GM23248 (cell line): ENCODE measurements at places on chromosomes 7 and 10.

DNA sequence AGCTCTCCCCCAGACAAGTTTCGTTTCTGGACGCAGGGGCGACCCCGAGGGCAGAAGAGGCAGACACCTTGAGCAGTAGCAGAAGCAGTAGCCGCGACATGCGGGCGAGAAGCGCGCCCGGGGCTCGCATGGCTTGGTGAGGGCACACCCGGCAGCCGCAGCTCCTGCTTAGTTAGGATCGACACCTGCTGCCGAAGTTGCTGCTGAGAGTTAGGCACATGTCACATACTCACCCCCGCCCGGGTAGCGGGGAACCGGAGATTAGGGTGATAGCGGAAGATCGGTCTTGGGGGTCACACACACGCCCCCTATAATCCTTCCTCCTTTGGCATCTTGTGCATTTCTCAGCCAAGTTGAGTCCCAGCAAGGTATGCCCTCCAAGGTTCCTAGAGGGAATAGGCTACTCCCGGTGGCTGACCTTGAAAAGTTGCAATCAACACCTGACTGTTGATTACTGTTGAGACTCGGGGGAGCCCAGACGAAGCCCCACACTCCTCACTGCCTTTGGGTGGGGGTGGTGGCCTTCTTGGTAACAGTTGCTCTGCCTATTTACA lies 668 bp downstream of the GPR37 start:
- no peak for DNase-seq

DNA sequence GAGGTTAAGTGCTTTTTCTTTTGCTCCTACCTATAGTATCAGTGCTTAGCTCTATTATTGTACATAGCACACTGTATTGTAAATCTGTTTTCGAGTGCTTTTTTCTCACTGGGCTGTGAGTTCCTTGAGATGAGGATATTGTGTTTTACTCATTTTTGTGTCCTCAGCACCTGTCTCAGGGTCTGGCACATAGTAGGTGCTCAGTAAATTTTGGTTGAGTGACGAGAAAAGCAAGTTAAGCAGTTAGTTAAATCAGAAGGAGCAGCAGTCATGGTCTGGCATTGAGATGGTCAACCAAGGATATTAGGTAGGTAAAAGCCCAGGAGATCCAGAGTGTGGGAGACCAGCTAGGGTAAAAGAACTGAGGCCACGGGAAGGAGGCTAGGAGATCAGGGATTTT lies 51.2 kb downstream of the AP3M1 start:
- DNase-seq: no peak

- DNase-seq: no peak
These were observed 227.2 kb downstream of the MTERF1 start for GRCh38 chr7:91653286-91653685.

GRCh38 chr7:68176974-68177373 lies 1180.3 kb downstream of the TYW1 start:
- DNase-seq: peak; percentile 53

GRCh38 chr10:60654813-60655464 lies 123.3 kb upstream of the CDK1 start:
- DNase-seq: peak; percentile 65

- DNase-seq: no peak
These were observed 21.8 kb upstream of the AMZ1 start for GRCh38 chr7:2666155-2666554.

DNA sequence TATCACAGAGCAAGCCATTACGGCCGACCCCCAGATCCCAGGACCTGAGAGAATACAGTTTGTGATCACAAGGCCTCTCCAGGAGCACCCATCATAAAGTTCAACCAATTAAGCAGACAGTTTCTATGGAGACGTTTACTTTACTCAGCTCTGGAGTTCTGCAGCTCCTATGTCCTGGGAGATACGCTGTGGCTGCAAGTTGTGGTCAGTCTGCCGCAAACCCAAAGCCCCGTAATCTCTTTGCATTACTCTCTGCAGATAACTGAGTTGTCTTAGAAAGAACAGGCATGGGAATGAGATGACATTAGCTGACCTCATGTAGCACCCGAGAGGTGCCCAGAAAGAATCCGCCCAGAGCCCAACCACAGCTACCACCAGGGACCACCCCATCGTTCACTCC lies 305.1 kb downstream of the FGFR2 start:
- DNase-seq: no peak

- peak; percentile 53 for DNase-seq
These were observed at the start of gene MEST for GRCh38 chr7:130491841-130492522. Gene MEST, plus strand, starts transcription at chr7:130492085. Its CDS starts 229 bp downstream, at chr7:130492314.

DNA sequence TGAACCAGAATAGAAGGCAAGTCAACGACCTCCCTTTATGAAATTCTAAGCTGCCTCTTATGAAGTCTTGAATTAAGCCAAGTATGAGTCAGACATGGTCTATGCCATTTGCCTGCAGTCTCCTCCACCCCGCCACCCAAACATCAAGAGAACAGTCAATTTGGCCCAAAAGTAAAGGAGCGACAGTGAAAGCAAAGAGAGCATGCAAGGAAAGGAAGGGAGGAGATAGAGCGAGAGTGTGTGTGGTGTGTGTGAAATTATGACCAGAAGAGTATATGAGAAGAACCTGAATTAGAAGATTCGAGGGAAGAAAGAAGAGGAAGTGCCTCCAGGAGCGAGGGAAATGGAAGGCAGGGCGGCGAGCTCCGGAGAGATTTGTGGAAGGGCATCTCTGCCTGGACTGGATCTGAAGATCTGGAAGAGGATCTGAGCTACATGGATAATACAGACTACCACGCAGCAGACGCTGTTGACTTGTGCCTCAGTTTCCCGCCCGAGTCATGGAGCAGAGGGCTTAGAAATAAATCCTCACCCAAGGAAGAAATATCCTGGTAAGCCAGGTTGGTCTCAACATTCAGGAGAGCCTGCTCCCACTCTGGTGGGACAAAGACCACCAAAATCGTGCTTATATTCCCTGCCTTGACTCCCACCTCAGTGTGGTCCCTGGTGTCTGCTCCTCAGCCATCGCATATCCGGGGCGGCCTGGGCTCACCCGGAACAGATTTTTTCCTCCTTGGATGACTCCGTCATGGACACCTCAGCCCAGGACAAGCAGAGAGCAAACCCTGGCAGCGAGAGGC lies 459 bp downstream of the ZDHHC6 start:
- peak; percentile 70 for DNase-seq

GRCh38 chr7:25968205-25968993 lies 183.6 kb upstream of the NFE2L3 start:
- DNase-seq: no peak

DNA sequence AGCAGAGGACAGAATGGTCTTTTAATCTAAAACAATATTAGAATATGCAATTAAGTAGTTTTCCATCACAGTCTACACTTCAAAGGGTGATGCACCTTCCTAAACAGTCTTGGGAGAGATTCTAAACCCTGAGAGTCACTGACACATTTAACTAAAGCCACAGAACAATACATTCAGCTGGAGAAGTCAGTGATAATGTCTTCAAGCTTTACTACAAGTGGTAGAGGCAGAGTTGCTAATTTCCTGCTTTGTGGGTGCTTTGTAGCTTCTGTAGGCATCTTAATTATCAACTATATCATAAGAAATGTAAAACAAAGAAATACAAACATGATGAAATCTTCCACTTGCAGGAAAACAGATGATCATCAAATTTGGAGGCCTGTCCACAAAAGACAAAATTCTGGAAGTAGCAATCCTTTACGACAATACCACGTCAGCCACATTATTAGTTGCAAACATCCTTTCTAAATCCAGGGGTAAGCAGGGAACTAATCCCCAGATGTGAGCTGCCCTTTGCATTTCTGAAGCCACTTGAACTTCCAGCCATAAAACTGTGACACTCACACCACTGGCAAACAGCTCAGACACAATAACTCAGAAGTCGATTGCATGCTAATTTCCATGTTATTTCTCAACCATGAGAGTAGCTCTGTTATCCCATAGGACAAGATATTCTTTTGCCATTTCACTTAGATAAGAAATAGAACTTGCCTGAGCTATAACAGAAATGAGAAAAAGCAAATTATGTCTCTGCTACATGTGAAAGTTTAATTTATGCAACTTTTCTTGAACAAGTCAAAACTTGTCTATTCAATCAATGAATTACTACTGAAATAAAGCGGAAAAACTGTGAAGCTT lies 212.2 kb downstream of the FAM107B start:
- no peak for DNase-seq

- DNase-seq: no peak
These were observed 233.6 kb upstream of the BMPER start for GRCh38 chr7:33671531-33672262.

DNA sequence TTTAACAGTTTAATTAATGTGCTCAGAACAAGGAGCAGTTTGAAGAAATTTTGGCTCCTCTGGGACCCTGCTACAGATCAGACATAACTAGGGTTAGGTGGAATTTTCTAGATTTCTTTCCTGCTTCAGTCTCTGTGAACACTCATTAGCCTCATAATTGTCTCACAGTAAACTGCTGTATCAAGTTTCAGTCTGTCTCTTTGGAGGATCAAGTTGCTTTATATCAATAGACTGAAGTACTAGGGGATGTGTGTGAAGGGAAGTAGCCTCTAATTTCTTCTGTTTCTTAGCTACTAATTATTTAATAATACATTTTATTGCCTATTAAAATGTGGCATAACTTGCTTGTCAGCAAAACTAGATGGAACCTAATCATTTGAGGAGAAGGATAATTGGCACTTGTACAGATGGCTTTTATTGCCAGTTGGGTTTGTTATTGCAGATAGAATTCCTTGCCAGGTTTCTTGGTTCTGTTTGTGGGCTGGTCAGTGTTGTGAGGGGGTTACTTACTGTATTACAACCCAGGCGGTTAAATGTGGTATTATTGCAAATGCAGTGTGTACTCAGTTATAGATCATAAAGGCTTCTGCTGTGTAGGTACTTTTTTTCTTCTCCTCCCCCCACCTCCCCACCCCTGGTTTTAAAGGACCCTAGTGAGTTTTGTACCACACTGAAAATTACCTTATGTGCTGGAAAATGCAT lies 758.0 kb downstream of the AUTS2 start:
- DNase-seq: no peak

GRCh38 chr7:50618281-50618680 lies 53.1 kb upstream of the DDC start:
- no peak for DNase-seq

DNA sequence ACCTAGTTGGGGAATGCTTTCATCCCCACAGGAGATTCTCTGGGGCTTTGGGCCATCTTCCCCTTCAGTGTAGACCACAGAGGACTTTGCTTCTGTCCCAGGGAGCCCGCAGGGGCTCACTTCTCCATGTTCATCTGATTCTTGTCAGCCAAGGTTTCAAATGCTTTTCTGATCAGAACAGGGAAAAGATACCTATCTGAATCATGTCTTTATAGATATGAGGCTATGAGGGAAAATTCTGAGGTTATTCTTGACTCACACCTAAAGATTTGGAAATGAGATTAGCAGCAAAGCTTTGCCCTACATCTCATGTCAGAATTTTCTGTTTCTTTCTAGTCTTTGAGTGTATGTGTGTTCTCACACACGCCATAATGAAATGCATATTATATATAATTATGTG lies 53.3 kb downstream of the FIGNL1 start:
- DNase-seq: no peak

GRCh38 chr7:111871283-111871682 lies 309.0 kb upstream of the IMMP2L start:
- DNase-seq: no peak

DNA sequence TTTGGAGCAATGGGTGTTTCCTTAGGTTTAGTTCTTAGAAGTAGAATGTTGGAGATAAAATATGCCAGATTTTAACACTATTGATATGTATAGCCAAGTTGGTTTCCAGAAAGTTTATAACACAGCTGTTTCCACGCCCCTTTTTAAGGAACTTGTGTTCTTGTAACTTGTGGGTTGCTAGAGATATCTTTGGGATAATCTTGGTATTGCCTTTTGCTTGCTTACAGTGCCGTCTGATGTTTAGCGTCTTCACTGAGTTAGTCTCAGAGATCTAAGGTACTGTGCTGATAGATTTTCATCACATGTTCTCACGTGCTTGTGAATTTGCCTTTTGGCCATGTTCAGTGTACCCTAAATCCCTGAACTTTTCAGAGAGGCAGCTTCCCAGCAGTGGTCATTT lies 12.4 kb downstream of the TMEM248 start:
- no peak for DNase-seq

GRCh38 chr7:23335621-23336020 lies 36.5 kb downstream of the MALSU1 start:
- DNase-seq: no peak

DNA sequence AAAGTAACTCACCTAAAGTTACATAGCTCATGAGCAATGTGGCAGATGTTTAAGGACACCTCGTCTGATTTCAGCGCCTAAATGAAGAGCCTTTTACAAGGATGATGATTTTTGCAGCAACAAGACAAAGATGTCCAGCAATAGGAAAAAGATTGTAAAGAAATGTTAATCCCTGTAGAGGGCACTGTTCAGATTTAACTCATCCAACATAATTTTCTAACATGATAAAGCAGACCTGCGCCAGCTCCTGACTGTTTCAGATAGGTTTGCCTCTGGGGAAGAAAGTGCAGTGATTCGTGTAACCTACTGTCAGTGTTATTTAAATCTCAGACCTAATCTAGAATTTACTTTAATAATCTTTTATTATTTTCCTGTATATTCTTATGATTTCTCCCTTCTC lies 595.2 kb downstream of the AUTS2 start:
- DNase-seq: peak; percentile 58

DNA sequence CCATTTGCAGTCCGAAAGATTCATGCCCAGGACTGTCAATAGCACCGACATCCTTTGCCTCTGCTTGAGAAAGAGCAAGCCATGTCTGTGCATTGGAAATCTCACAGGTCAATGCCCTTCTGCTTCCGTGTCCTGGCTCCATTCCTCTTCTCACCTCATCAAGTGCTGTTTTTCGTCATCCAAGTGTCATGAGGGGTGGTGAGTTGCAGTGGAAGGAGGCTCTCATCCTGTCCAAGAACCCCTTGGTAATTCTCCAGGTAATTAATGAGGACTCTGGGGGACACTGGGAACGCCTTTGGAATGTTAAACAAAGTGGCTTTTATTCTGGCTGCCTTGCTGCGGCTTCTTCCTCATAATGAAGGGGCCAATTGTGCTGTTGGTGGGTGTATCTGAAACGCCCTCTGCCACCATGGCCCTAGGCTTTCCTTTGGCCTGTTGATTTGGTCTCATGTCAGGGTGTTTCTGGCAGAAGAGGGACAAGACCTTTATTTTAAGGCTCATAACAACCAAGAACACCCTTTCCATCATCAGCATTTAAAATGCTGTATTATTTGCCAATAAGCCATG lies 57.7 kb downstream of the PPP1R3C start:
- no peak for DNase-seq

GRCh38 chr10:132810807-132811700 lies 25.1 kb upstream of the NKX6-2 start:
- DNase-seq: no peak
